Stimulated activated CD4-positive, alpha-beta T cell treated with anti-CD3 and anti-CD28 coated beads, Interleukin-1b, Interleukin-23, amount 100 ng/mL, for 4 hours (primary cell): ENCODE measurements at places on chromosomes 4 and X.

GRCh38 chr4:168880811-168881595 lies 129.1 kb downstream of the CBR4 start:
- DNase-seq, result no peak

DNA sequence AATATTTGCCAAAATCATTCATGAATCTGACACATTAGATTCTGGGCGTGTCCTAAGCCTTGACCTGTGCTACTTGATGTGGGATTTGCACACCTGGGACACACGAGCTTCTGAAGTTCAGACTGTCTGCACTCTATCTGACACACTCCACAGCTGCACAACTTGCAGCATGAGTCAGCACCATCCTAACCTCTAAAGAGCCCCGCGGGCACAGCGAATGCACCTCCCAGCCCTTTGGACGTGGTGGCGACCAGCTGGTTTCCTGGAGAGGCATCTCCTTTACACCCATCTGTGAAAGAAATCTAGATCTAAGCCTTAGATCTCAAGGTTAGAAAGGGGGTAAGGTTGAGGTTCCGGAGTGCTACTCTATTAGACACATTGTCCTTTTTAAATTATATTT lies 69.2 kb downstream of the SORBS2 start:
- DNase-seq, result no peak

GRCh38 chr4:183863155-183863825 lies 41.8 kb upstream of the STOX2 start:
- no peak for DNase-seq

DNA sequence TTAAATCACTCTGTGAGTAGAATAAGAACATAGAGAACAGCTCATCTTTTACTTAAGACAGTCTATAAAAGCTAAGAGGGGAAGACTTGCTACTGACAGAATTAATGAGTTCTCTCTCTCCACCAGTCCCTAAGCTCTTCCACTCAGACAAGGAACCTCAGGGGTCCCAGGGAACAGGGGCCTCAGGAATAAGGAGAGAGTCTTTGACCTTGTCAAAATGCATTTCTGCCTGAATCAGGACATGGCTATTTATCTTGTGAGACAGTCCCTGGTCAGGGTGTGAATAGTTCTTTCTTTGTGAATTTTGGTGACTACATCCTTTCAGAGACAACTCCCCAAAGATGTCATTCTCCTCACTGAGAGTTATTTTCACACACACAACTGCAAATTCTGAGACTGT lies 218.7 kb upstream of the HS3ST1 start:
- DNase-seq, result no peak

DNA sequence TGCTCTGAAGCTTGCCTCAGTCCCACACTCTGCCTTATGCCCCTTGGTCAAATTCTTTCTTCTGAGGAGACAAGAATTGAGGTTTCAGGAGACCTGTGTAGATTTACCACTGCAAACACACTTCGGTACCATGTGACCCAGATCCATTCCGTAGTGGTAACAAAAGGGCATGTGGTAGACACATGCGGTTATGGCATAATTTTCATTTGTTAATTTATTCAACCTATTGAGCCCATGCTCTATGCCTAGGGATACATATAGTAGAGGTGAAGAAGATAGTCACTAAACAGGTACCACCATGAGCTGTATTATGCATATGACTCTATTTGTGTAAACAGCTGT lies 190.9 kb downstream of the NDST4 start:
- DNase-seq, result no peak

DNA sequence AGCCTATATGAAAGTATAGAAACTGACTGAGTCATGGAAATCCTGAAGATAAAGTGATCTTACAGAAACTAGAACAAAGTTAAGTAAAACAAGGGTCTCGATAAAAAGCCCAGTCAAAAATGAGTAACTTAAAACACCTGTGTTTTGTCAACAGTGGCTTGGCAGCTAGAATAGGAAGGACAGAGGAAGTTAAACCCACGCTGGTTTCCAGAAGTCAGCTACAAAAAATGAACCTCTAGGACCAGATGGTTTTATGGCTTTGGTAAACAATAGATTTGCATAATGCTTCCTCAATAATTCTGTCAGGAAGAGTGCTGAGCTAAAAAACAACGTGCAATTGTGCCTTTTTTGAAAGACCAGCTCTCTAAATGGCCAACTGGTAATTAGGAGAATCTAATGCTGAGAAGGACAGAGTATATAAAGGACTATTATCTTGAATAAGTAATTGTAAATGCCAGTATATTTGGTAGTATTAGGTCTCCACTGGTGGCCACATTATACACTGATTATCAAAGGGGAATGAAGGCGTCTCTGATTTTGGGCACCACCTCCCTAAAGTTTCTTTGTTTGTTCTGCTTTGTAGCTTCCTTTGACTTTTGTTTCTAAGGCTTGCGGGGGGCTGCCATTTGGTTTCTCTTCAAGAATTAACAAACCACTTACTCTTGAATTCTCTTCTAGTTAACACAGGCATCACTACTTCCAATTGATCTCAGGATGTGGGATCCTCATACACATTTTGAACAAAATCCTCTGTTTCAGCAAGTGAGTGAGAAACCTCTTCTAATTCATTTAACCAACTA lies 72.2 kb upstream of the PPP3CA start:
- DNase-seq, result no peak

DNA sequence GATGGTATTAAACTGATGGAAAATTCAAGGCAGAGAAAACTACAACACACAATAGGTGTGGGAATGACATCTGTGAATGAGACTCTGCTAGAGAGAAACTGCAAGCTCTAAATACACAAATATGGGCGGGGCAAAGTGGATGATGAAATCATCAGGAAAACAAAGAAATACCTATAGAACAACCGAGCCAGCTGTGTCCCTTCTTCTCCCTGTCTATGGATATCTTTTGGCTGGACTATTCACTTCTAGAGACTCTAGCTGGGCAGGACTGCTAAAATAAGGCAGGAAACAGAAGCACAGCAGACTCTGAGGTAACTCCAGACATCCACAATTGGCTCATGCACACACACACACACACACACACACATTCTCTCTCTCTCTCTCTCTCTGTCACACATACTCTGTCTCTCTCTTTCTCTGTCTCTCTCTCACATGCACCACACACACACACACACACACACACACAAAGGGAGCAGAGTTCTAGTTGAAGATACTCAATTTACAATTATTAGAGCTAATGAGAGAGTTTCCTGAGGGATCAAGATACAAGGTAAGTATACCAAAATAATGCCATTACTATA lies 27.2 kb upstream of the EDNRA start:
- no peak for DNase-seq

- no peak for DNase-seq
These were observed 59.5 kb downstream of the RXFP1 start for GRCh38 chr4:158581161-158581560.

- DNase-seq, result no peak
These were observed 77.4 kb upstream of the MID1 start for GRCh38 chrX:10697616-10698317.

GRCh38 chrX:140664939-140665338 lies 44.6 kb upstream of the LINC00632 start:
- DNase-seq, result no peak

DNA sequence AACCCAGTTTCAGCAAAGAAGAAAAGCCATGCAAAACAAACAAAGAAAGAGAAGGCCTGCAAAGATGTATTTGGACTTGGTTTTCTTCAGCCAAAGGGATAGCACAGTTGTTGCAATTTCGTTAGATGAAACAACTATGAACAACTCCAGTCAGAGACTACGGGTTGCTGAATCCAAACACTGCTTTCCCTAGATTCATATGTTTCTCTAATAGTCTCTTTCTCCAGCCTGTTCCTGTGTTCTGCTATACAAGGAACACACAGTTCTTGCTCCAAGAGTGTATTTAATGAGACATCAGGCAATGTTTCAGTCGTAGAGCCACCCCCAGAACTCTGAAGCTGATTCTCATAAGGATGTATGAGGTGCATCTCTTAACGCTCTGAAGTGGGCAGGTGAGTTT lies 162.5 kb upstream of the TBL1X start:
- no peak for DNase-seq

- DNase-seq, result no peak
These were observed 44.7 kb downstream of the SPATA4 start for GRCh38 chr4:176150704-176151103.

DNA sequence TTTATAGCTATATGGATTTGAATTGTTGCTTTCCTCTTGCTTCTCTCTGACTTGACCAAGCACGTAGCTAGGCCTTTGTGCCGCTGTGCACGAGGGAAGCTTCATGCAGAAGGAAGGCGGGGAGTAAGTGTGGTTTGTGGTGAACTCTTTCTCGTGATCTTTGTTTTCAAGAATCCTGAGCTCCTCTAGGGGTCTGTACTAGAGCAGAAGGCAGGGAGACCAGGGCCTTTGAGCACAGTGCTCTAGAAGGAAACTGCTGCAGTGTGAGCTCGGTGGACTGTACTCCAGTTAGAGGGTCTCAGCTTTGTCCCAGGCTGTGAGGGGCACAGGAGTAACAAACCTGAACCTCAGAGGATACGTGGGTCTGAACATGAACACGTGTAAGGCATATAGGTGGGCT lies 49.0 kb downstream of the AGA start:
- DNase-seq, result no peak

DNA sequence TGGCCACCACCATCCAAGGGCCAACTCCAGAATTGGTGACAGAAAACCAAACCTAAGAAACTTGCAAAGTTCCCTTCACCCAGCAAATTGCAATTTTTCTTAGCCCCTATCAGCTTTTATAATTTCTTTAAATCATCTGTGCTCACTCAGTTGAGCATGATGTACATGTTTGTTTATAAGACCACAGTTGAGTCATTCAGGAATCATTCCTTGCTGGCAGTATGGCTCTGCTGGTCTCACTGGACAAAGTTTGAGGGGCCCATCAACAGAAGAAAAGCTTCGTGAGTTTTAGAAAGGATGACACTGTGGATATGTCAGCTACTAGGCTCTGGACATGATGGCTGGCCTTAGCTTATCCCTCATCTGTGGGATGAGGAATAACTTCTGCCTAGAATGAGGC lies 4.0 kb downstream of the TRPC5 start:
- no peak for DNase-seq

GRCh38 chr4:169489306-169489705 lies 123.1 kb downstream of the NEK1 start:
- no peak for DNase-seq

DNA sequence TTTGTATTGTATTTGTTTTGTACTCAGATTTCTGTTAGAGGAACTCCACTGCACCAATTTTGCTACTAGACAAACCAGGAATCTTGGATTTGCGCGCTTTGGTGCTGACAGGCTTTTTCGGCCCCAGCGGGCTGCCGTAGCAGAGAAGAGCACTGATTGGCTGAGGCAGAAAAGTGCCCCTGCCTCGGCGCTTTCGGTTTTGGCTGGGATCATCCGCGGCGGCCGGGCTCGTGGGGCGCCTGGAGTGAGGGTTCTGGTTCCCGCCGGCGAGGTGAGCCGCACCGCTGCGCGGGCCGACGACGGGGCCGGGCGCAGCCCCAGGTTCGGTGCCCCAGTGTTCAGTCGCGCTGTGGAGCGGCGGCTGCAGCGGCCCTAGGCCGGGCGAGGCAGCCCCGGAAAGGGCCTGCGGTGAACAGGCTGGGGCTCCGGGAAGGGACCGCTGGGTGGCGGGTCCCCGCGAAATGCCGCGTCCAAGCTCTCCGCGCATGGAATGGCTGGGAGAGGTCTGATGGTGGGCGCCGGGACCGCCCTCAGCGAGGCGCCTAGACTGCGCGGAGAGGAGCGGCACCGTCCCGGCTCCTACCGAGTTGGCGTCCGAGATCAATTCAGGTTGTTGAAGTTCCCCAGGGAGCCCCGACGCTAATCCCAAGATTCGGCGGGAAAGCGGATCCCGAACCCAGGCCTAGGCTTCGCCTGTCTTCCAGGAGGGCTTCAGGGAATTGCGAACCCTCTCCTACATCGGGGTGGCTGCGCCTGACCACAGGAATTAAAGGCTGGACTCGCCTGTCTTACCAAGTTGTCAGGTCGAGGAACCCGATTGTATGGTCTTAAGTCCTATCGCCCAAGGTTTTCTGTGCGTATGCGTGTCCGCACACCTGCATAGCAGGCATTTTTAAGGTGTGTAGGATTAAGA lies at the start of gene LSM6:
Gene LSM6 (plus strand): TSS at position 178 of the 913 bp plus-strand sequence. CDS start 7,204 bp downstream, outside the sequence.
- DNase-seq, result peak; percentile 77

DNA sequence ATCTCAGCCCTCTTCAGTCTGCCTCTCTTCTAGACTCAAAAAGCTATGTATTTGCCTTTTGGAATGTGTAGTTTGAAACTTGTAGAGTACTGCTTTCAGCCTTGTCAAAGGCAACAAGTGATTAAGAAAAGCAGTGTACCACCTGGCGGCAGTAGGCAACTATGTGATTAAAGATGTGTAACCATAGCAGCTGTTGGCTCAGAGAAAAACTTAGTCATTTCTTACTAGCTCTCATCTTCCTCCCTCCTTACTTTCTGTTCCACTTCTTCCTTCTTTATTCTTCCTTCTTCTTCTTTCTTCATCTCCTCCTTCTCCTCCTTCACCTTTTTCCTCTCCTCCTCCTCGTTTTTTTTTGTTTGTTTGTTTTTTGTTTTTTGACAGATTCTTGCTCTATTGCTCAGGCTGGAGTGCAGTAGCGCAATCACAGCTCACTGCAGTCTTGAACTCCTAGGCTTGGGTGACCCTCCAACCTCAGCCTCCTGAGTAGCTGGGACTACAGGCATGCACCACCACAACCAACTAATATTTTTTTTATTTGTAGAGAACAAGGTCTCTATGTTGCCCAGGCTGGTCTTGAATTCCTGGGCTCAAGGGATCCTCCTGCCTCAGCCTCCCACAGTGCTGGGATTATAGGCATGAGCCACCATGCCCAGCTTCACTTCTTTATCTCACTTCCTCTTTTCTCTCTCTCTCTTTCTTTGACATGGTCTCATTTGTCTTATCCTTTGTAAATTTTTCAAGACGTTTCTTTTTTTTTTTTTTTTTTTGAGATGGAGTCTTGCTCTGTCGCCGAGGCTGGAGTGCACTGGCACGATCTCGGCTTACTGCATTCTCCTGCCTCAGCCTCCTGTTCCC lies 32.6 kb downstream of the ABHD18 start:
- DNase-seq, result no peak

- DNase-seq, result no peak
These were observed 7.2 kb upstream of the NEUROG2 start for GRCh38 chr4:112523008-112523721.

DNA sequence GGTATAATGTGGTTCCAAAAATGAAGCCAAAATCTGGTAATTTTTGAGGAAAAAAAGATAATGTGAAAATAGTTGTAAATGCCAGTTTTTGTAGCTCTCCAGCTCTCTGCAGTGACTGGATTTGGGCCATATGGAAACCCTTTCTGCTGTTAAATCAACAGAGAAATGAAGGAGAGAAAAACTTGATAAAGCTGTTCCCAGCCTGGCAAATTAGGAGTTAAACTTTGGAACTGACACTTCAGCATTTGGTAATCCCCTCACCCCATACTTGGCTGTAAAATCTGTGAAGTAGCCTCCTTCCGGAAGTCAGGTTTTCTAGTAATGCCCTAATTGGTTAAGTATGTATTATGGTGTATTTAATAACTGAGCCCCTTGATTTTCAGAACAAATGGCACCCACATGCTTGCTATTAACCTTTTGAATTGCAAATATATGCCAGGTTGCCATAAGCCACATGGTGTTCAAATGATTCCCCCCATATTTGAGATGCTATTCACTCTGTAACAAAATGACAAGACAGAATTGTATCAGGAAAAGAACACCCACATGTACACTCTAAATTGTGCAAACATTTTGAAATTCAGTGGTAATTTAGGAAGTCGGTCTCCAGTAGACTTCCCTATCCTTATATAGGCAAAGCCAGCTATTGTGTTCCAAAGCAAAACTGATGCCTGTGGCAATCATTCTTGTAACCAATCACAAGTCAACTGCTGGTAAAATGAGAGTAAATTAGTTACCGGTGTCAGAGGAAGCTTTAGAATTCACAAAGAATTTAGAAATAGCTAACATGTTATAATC lies 96.3 kb upstream of the ADAMTS3 start:
- DNase-seq, result no peak

GRCh38 chr4:153555730-153556434 lies 89.7 kb downstream of the TMEM131L start:
- no peak for DNase-seq

GRCh38 chr4:186040316-186040715 lies 28.6 kb upstream of the TLR3 start:
- DNase-seq, result no peak
